ENCODE measurements at places on chromosomes 13 and 19.
A peak's percentile ranks its signal among the peaks of the same experiment; 100 is the strongest.

DNA sequence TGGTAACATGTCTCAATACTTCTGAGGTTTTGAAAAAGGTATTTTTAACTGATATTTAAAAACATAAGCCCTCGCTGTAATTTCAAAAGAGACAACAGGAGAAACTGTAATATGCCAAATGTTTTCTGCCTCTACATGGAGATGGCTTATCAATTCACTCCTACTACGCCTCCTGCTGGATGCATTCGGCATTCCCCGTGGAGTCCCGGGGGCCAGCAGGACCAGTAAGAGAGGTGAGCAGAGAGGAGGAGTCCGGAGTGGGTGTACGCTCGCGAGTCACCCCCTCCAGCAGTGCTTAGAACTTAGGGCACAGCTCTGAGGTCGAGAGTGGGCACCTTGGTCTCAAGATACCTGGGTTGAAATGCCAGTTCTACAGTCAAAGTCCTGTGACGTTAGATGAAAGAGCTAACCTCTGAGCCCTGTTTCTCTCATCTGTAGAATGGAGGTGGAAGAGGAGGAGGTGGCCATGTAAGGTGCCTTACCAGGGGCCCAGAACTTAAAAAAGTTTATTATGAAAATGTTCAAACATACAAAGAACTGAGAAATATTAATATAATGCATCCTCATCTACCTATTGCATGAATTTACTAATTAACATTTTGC, 110.2 kb downstream of the STK24 start:
- DNase-seq = peak; percentile 31

GRCh38 chr19:40933025-40933424, 51.0 kb upstream of the CYP2A7 start:
- no peak for DNase-seq

- no peak for DNase-seq
Observed at GRCh38 chr13:112329376-112329775, 46.8 kb upstream of the SPACA7 start.

DNA sequence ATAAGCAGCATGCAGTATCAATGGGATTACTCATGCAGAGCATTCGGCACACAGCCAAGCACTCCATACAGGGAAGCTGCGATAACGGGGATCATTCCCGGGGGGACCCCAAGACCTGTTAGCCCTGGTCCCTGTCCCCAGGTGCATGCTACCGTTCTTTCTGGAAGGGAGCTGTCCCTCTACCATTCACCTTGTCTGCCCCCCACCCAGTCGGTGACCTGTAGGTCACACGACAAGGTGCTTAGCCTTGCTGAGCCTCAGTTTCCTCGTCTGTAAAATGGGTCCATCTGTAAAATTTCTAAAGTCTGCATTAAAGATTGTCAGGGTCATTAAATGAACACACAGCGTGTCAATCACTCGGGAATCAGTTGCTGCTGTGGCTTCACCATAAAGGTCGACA, 6.8 kb upstream of the ACP7 start:
- DNase-seq = no peak

DNA sequence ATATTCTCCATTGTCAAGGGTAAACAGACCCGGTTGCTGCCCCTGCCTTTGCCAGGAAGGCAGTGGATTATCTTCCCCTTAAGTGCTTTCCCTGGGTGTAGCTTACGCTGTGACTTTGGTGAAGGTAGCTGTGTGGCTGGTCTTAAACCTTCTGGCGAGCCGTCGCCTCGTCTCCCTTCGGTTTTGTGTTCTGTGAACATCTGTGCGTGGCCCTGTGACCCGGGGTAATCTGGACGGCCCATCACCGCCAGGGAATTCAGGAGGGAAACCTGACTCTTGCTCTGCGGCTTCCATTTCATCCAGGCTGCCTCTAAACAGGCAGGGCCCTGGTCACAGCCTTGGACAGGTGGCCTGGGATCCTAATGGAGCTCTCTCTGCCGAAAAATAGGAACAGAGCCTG, 78.7 kb downstream of the SHISA2 start:
- DNase-seq = no peak

GRCh38 chr13:46176756-46177155, 5.2 kb downstream of the LCP1 start:
- DNase-seq = no peak

DNA sequence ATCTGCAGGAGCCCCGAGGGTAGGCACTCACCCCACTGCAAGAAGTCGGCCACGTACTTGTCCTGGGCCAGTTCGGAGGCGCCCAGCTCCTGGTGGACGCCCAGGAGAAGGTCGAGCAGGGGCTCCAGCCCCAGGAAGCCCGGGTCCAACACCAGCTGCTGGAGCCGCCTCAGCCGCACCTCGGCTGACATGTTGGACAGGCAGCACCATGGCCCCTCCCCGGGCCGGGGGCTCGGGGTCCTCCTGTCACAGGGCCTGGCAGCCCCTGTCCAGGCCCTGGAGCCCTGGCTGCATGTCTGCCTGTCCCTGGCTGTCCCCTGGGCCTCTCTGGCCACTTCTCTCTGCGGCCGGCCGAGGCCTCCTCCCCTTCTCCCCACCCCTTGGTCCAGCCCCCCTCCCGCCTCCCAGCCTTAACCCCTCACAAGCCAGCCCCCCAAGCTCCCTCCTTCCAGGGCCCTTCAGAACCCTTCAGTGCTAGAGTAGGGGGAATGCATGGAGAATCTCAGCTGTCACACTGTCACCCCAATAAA, at the start of gene DMPK:
Gene DMPK (minus strand): TSS at position 329 of the 530 bp plus-strand sequence. CDS start 138 bp downstream, at position 191.
- no peak for DNase-seq

DNA sequence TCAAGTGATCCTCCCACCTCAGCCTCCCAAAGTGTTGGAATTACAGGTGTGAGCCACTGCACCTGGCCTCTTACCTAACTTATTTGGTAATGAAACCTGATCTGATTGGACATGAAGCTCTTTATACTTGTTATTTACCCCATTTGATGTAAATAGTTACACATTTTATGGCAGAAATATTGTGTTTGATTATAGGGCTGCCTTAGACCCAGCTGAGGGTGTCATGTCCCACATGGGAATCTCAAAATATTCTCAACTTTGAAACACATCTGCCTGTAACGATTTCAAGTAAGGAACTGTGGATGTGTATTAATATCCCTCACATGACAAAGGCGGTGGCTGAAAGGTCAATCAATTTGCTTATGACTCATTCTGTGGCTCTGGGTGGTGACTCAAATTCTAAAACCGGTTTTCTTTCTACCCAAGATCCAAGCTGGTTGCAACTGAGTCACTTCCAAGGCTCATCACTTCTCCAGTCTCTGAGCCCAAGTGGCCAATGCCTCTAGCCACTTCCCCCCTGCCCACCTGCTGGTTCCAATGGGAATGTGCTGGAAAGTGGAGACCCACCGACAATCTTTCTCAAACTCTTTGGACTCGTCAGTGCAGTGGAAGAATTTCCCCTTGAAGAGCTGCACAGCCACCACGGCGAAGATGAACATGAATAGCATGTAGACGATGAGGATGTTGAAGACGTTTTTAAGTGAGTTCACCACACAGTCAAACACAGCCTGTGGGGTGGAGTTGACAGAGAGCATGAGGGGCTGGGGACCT, 110.9 kb downstream of the IER2 start:
- no peak for DNase-seq

GRCh38 chr13:93620181-93620765, 393.7 kb downstream of the GPC6 start:
- no peak for DNase-seq

DNA sequence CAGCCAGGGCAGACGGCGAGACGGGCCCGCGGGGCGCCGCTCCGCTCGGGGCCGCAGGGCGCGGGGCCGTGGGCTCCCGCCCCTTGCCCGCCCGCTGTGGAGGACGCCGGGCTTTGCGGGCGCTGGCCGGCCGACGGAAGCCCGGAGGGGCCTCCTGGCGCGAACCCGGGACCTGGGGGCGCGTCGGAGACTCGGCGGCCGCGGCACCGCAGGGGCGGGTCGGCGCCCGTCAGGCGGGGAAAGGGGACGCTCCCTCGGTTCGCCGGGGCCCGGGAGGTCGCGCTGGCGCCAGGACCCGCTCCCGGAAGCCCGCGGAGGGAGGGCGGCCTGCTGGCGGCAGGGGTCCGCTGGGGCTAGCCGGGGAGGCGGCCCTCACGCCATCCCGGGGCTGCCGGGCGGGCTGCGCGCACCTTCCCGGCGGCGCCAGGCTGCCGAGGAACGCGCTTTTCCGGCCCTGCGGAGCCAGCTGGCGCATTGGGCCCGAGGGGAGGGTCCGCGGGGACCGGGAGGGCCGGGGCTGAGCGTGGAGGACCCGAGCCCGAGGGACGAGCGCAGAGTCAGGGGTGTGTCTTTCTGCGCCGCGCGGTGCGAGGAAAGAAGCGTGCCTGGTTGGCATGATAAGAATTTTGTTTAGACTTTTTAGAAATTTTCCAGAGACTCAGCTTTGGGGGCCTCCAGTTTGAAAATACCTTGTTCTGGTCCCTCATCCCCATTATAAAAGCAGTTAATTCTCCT, 511 bp downstream of the GARRE1 start:
- DNase-seq = peak; percentile 19
